CD4-positive, alpha-beta T cell treated with Interleukin-17A for 4 hours (primary cell): ENCODE measurements at places on chromosomes 16 and 17.

GRCh38 chr16:20928774-20929411 lies 28.3 kb downstream of the LYRM1 start:
- DNase-seq, result no peak

- no peak for DNase-seq
Observed at GRCh38 chr16:57413301-57413730, 8.7 kb downstream of the CCL17 start.

GRCh38 chr17:27569884-27570577 lies 61.0 kb upstream of the LGALS9 start:
- DNase-seq, result no peak

DNA sequence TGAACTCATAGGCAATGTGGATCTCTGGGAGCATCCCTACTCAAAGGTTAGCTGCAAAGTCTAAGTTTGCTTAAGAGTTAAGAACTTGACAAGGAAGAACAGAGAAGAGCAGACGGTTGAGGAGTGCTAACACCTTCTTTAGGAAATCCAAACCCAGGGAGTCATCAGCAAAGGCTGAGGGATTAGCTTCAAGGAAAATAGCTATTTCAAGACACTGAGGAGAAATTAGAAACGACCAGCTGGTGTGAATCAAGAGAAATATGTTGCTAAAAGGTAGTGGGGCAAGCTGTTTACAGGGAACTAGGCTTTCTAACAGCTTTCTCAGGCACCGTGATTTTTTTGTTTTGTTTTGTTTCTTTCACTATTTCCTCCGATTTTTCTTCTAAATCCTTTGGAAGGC lies 90.7 kb downstream of the CDH8 start:
- DNase-seq, result no peak

- no peak for DNase-seq
Observed at GRCh38 chr16:54933281-54934011, 2.8 kb downstream of the IRX5 start.

DNA sequence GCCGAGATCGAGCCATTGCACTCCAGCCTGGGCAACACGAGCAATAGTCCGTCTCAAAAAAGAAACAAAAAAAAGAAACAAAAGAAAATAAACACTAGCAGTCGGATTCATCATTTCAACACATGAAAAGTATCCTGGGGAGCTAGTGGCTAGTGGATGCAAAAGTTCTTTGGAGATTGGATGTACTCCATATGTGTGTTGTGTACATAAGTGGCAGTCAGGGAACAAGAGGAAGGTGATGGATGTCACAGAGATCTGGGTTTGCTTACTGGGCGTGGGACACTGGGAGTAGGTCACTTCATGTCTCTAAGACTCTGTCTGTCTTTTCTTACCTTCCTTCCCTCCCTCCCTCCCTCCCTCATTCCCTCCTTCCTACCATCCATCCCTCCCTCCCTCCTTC lies 35.4 kb downstream of the MRC2 start:
- no peak for DNase-seq

DNA sequence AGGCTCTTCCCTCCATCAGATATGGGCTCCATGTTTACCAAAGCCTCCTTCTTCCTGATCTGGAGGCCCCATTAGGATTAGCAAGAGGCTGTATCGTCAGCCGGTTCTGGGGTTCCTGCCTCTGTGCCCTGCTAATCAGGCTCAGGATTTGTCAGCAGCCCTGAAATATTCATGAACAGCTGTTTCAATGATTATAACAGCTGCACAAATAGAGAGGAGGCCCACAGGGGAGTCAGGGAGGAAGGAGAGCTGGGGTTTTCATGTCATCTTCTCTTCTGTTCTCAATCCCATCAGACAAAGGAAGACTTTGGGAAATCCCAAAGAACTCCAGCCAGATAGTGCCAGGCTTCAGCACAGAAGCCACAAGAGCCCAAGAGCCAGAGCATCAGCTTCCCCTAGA lies 72.3 kb upstream of the MMP2 start:
- no peak for DNase-seq

DNA sequence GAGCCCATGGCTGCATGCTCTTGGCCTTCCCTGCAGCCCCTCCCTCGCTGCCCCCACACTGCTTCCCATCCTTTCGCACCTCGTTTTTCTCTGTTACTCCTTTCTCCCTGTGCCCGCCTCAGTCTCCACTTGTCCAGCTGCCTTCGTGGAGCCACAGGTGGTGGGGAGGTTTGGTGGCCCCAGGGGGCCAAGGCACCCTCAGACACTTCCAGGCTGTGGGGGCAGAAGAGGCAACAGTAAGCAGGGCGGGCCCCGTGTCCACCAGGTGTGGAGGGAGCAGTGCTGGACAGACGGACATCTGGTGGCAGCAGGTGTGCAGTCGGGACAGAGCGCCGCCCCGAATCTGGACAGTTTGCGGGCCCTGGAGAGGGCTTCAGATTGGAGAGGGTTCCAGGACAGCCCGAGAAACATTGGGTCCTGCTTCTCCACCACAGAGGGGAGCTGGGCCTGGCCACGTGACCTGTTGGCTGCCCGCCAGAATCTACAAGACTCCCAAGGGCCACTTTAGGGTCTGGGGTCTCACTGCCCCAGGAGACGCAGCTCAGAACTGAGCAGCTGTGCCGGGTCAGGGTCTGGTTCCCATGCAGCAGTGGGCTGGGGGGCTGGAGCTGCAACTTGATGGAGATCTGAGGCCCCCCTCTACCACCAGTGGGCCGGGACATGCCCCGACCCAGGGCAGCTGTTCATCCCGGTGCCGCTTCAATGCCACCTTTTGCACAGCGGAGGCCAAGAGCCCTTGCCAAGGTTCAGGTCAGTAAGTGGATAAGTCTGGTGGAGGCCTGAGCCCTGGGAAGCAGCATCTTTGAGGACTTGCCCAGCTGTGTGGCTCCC lies 22.8 kb downstream of the BAHCC1 start:
- DNase-seq, result no peak

DNA sequence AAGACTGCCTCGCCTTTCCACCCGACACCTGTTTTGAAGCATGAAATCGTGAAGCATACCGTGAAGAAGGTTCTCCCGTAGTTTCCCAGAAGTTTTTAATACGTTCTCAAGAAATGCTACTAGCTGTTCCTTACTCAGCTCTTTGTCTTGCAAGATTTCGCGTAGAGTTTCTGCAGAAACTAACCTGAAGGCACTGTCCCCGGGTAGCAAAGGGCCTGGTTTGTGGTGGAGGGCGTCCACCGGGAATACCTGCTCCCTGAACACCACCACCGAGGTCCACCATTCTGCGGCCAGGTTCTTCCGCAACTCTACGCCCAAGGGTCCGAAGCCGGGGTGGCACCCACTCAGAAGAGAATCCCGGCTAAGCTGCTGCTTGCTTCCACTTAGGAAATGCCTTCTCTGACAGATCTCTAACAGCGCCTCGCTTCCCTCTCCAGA lies 487 bp downstream of the POLG2 start:
- DNase-seq, result no peak

DNA sequence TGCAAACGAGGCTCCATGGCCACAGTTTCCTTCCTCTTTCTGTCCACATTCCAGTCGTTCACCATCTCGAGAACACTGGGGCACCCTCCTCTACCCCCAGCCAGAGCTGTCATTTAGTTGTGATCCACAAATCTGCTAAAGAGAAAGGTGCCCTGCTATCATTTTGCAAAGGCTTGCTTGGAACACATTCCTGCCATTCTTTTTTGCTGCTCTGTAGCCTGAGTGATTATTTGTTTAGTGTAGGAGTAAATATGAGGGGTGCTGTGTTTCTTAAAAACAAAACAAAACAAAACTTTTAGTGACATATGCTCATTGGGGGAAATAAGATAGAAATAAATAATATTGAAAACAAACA lies 166.7 kb downstream of the PRKCA start:
- no peak for DNase-seq

GRCh38 chr16:26856271-26856670 lies 210.5 kb upstream of the C16orf82 start:
- DNase-seq, result no peak

DNA sequence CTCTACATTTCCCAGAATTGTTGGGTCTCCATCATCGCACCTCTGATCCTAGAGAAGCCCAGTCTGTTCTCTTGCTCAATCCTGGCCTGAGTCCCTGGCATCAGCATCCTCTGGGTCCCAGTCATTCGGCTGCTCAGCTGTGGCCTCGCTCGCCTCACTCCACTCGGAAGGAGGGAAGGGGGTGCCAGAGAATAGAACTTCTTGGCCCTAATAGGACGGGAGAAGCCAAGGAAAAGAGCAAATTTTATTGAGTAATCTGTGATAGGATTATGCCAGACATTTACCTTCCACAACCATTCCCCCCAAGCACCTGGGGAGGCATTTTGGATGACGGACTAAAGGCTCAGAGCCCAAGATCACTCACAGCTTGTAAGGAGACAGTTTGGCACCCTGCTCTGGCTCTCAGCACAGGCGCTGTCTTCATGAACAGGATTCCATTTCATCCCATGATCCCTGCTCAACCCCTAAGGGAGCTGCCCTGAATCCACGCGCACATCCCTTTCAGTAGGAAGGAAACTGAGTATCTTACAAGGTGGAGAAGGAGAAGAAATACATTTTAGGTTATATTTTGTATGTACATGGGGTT lies 498 bp upstream of the CLEC10A start:
- no peak for DNase-seq

DNA sequence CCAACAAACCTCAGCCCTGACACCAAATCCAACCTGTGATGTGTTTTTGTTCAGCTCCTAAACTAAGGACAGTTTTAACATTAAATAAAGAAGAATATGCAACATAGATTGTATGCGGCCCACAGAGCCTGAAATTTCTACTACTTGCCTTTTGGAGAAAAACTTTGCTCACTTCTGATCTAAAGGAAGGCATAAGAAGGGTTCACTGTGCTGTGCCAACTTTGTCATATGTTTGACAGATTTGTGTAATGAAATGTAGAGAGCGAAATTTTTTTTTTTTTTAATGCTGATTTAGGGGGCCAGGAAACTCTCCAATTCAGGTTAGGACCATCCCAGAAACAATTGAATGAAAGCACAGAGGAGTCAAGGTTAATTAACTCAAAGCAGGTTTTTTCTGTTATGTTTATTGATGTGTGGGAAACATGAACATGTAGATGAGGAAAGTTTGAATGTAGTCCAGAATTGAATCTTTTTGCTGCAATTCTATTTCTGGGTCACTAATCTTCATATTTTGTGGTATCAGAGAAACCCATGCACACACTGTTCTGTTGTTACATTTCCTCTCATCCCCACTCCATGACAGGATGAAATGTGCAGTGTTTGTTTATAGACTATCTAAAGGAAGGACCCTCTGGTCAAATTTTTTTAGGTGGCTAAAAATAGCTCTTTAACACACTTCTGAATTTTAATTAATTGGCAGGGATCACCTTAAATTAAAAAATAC lies 71.5 kb downstream of the TAOK1 start:
- no peak for DNase-seq

GRCh38 chr16:88597856-88598491 lies 27.8 kb downstream of the ZC3H18 start:
- DNase-seq, result no peak

- DNase-seq, result no peak
Observed at GRCh38 chr16:74892574-74893461, 92.1 kb downstream of the WDR59 start.

GRCh38 chr16:23920446-23920845 lies 84.7 kb downstream of the PRKCB start:
- no peak for DNase-seq

GRCh38 chr17:50476545-50477315 lies 1.9 kb upstream of the RSAD1 start:
- no peak for DNase-seq

DNA sequence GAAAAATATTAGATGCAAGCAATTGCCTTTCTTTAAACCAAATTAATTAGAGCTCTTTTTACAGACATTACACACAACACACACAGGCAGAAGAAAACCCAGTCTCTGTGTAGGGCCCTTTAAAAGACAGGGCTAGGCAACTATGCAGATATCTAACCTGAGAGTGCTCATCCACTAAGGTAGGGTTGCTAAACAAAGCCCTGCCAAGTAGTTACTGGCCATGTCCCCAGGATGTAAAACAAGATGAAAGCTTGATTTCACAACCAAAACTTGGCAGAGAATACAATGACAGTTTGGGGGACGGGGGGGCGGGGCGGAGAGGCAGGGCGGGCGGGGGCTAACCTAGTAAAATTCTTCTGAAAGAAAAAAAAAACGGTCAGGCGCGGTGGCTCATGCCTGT lies 669.0 kb upstream of the CA10 start:
- no peak for DNase-seq

DNA sequence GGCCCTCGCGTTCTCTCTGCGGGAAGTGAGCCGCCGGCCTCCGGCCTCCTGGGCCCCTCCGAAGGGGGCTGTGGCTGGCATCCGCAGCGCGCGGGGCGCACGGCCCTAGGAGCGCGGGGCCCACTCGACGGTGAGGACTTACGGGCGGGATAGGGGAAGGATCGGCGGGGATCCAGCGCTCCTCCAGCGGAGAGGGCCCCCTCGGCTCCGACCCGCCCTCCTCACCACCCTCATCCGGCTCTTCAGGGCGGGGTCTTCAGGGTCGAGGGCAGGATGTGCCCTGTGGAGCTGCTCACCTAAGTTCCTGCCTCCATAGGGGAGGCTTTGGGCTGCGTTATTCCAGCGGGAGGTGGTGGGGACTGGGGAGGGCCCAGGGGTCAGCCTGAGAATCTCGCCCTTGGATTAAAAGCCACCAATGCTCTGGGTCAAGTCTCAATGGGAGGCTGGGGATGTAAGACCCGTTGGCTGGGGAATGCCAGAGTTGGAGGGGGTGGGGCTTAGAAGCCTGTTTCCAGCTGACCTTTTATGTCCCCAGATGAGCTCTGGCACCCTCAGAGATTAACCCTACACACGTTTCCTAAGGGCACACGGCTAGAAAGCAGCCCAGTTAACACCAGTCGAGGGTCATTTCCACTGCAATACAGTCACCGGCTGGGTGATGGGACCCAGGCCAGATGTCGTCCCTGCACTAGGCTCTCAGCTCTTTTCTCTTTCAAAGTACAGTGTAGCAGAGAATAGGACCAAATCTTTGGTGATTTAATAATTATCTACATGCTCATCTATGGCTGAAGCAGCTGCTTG lies 13.4 kb downstream of the TBX2 start:
- no peak for DNase-seq

DNA sequence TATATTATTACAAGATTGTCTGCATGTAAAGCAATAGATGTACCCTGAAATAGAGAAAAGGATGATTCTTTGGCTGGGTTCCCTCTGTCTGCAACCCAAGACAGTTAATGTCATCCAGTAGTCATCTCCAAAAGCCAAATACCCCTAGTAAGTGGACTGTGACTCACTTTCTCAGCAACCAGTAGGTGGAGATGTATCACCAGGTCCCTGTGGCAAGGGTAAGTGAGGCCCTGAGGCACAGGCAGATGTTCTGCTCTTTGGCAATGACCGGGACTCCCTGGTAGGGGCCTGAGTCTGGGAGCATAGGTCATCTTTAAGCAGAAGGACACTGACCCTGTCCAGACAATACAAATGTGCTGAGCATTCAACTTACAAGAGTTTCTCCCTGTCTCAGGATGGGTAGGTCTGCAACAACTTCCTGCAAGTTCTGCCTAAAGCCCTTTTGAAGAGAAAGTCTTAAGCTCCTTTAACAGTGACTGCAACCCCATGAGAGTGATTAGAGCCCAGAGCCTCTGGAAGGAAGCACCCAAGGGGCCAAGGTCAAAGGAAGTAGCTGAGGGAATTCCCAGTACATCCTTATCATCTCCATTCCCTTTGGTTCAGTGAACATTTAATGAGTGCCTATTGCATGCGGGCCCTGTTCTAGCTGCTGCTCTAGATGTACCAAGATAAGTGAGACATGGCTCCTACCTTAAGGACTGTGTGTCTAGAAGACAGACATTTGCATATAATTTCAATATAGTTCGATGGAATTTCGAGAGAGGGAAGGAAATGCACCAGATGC lies 31.9 kb downstream of the PMP22 start:
- no peak for DNase-seq
